Central memory CD8-positive, alpha-beta T cell (primary cell): ENCODE measurements at places on chromosomes 11 and 22.

GRCh38 chr11:72561856-72562255 lies 112.4 kb downstream of the PDE2A start:
- H3K27me3 ChIP-seq = no peaks in the 10 kb centered on the region
- no peak overlapping the region for H3K27ac ChIP-seq
- DNase-seq = no peak
- H3K4me3 ChIP-seq = no peak overlapping the region
- no peaks in the 10 kb centered on the region for H3K36me3 ChIP-seq
- H3K4me1 ChIP-seq = no peaks in the 10 kb centered on the region

DNA sequence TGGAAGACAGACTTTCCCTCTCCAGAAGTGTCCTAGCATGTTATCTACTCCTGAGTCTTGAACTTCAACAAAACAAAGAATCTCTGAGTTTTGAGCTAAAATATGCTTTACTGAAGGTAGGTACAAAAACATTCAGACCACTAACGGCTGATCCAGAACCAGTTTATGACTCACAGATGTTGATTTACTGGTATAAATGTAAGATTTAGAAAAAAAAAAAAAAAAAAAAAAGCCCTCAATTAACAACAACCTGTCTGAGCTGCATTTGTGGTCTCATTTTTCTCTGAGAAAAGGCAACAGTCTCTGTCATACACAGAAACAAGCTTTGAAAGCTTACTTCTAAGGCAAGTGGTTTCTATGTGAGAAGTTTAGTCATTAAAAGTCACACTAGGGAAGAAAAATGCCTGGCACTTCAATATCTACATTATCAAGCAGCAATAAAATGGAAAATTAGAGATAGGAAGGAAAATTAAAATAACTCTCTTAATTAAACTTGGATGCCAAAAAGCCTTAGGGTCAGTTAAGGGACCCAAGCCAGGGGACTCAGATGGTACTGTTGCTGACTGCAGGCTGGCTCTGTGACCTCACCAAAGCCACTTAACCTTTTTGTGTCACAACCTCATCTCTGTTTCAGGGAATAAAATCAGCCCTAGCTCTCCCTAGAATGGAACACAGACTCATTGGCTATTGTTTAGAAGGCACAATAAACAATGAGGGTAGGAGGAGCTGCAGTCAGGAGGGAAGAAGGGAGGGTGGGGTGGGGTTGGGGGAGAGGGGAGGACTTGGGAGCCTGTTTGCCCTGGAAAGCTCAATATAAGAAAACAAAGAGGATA lies 61.7 kb downstream of the ETS1 start:
- DNase-seq = no peak
- H3K4me1 ChIP-seq = peaks cover 69% of the 10 kb centered on the region
- H3K36me3 ChIP-seq = peaks cover 39% of the 10 kb centered on the region
- H3K4me3 ChIP-seq = peak overlapping the region; percentile 53

- no peak overlapping the region for H3K27ac ChIP-seq
- H3K27me3 ChIP-seq = no peaks in the 10 kb centered on the region
- H3K36me3 ChIP-seq = peaks cover 36% of the 10 kb centered on the region
- peaks cover 5% of the 10 kb centered on the region for H3K4me1 ChIP-seq
- no peak overlapping the region for H3K4me3 ChIP-seq
Observed at GRCh38 chr22:19349778-19350475, 58.4 kb upstream of the CLTCL1 start.

GRCh38 chr11:36738292-36738861 lies 140.3 kb upstream of the RAG2 start:
- H3K4me1 ChIP-seq = no peaks in the 10 kb centered on the region
- H3K36me3 ChIP-seq = no peaks in the 10 kb centered on the region
- DNase-seq = no peak
- no peak overlapping the region for H3K27ac ChIP-seq
- no peak overlapping the region for H3K4me3 ChIP-seq
- H3K27me3 ChIP-seq = peaks cover 37% of the 10 kb centered on the region

- H3K36me3 ChIP-seq = peaks cover 74% of the 10 kb centered on the region
- H3K27me3 ChIP-seq = no peaks in the 10 kb centered on the region
- H3K27ac ChIP-seq = no peak overlapping the region
- no peak overlapping the region for H3K4me3 ChIP-seq
- no peak for DNase-seq
Observed at GRCh38 chr11:117225553-117226170, 6.2 kb downstream of the PCSK7 start.

DNA sequence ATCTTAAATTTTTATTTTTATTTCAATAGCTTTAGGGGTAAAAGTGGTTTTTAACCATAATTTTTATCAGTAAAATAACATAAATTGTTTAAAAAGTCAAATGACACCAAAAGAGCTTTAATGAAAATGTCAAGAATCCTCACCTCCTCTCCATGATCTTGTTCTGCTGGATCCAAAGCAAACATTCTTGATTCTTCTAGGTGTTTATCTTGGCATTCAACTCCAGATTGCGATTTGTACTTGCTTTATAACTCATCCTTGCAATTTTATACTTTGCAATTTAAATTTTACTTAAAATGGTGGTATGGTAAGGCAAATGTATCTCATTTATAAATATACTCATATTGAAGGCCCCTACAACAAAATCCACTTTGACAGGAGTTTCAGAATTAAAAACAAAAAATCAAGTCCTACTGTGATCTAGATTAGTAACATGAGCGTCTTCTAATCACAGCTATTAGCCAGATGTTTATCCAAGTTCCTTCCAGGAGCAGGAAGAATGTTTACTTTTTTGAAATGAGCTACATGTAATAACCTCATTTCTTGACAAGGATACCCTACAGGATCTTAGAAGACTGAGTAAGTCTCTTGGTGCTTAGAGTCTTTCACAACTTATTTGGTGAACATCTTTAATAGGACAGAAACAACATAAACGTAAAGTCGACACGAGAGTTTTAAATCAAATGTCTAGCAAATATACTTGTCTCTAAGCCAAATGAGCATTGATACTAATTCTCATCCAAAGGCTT lies 72.4 kb upstream of the CARD18 start:
- no peaks in the 10 kb centered on the region for H3K36me3 ChIP-seq
- no peak overlapping the region for H3K4me3 ChIP-seq
- no peaks in the 10 kb centered on the region for H3K4me1 ChIP-seq
- H3K27me3 ChIP-seq = no peaks in the 10 kb centered on the region
- no peak for DNase-seq

GRCh38 chr11:8086001-8086479 lies 5.0 kb downstream of the TUB start:
- H3K27me3 ChIP-seq = peaks cover 56% of the 10 kb centered on the region
- no peak overlapping the region for H3K27ac ChIP-seq
- peaks cover 3% of the 10 kb centered on the region for H3K4me1 ChIP-seq
- no peak overlapping the region for H3K4me3 ChIP-seq
- no peak for DNase-seq

DNA sequence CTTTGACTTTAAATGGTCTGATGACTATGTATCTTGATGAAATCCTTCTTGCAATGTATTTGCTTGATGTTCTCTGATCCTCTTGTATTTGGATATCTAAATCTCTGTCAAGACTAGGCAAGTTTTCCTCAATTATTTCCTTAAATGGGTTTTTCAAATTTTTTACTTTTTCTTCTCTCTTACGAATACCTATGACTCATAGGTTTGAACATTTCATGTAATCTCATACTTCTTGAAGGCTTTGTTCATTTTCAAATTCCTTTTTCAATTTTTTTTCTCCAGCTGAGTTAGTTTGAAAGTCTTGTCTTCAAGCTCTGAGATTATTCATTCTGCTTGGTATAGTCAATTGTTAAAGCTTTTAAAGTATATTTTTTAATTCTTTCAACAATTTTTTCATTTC lies 13.1 kb downstream of the OR10W1 start:
- no peaks in the 10 kb centered on the region for H3K4me1 ChIP-seq
- no peak overlapping the region for H3K27ac ChIP-seq
- H3K36me3 ChIP-seq = no peaks in the 10 kb centered on the region
- no peak for DNase-seq
- no peaks in the 10 kb centered on the region for H3K27me3 ChIP-seq

GRCh38 chr11:27926981-27927481 lies 180.9 kb downstream of the KIF18A start:
- H3K36me3 ChIP-seq = no peaks in the 10 kb centered on the region
- H3K27me3 ChIP-seq = peaks cover 9% of the 10 kb centered on the region
- H3K27ac ChIP-seq = no peak overlapping the region
- no peak for DNase-seq
- H3K4me1 ChIP-seq = peaks cover 5% of the 10 kb centered on the region

- H3K4me1 ChIP-seq = no peaks in the 10 kb centered on the region
- no peak for DNase-seq
- no peak overlapping the region for H3K4me3 ChIP-seq
- no peaks in the 10 kb centered on the region for H3K27me3 ChIP-seq
- H3K36me3 ChIP-seq = peaks cover 11% of the 10 kb centered on the region
- no peak overlapping the region for H3K27ac ChIP-seq
Observed at GRCh38 chr22:44814266-44815098, 62.1 kb downstream of the ARHGAP8 start.

- H3K4me1 ChIP-seq = peaks cover 10% of the 10 kb centered on the region
- no peak for DNase-seq
- no peak overlapping the region for H3K27ac ChIP-seq
- no peaks in the 10 kb centered on the region for H3K36me3 ChIP-seq
- H3K27me3 ChIP-seq = peaks cover 16% of the 10 kb centered on the region
Observed at GRCh38 chr11:2510626-2511402, 66.0 kb downstream of the KCNQ1 start.
